Nephron progenitor cell (in vitro differentiated cells): ENCODE measurements at places on chromosomes 5 and 9.

GRCh38 chr5:4523038-4523437, 617.1 kb upstream of the ADAMTS16 start:
- no peak for DNase-seq
- peaks cover 11% of the 10 kb centered on the region for H3K27me3 ChIP-seq
- peaks cover 6% of the 10 kb centered on the region for H3K4me1 ChIP-seq
- H3K27ac ChIP-seq, result no peak overlapping the region
- H3K4me3 ChIP-seq, result no peak overlapping the region

DNA sequence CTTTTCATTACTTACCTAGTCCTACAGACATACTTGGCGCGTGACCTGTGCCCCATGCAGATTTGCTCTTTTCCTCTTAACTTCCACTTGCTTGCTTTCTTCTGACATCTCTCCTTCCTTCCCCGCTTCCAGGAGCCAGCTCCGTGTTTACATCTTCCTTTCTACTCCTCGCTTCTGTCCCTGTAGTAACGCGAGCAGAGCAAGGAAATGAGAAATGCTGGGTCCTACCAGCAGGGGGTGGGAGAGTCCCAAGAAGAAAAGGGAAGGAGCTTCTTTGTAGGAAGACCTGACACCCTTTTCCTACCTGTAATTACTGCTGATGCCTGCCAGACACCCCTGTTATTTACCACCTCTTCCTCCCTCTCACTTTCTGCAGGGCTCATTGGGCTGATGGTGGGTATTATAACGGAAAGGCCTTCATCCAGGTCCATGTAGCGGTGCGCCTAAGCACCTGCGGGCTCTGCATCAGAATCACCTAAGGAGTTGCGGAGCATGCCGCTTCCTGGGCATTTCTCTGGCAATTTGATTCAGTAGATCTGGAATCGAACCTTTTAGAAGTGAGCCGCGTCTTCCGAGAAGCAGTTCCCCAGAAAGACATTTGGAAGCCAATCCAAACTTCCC, 1260.8 kb upstream of the WWC1 start:
- peak; percentile 47 for DNase-seq
- no peak overlapping the region for H3K4me3 ChIP-seq
- H3K27me3 ChIP-seq, result no peaks in the 10 kb centered on the region
- H3K4me1 ChIP-seq, result peaks cover 5% of the 10 kb centered on the region
- H3K36me3 ChIP-seq, result no peaks in the 10 kb centered on the region
- H3K27ac ChIP-seq, result no peak overlapping the region

DNA sequence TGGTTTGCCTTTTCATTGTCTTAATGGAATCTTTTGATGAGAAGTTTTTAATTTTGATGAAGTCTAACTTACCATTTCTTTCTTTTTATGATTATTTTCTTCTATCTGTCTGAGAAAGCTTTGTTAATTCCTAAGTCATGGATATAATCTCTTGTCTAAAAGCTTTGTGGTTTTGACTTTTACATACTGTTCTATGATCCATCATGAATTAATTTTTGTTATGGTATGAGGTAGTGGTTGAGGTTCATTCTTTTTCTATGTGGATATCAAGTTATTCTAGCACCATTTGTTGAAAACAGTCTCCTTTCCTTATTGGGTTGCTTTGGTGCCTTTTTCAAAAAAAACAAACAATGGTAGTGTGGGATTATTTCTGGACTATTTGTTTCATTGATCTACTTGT, 20.4 kb downstream of the FBXO10 start:
- H3K27me3 ChIP-seq, result peaks cover 10% of the 10 kb centered on the region
- no peak for DNase-seq
- H3K36me3 ChIP-seq, result peaks cover 65% of the 10 kb centered on the region
- no peak overlapping the region for H3K4me3 ChIP-seq
- no peak overlapping the region for H3K27ac ChIP-seq

DNA sequence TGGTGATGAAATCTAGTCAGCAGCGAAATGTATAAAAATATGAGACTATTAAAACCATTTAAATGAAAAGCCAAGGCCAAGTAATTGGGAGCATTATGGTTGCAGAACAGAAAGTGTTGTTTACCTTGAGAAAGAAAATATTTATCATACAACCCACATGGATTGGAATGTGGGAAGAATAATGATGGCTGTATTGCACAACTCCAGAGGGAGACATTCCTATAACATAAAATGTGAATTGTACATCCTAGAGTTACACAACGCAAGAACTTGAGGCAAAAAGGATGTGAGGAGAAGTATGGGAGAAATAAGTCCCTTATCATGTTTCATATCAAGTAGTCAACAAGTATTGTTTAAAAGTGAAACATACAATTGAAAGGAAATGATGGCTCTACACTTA, 1014.0 kb upstream of the SEMA6A start:
- H3K27me3 ChIP-seq, result no peaks in the 10 kb centered on the region
- H3K27ac ChIP-seq, result no peak overlapping the region
- no peak overlapping the region for H3K4me3 ChIP-seq

- H3K36me3 ChIP-seq, result no peaks in the 10 kb centered on the region
- DNase-seq, result no peak
- no peak overlapping the region for H3K4me3 ChIP-seq
- no peaks in the 10 kb centered on the region for H3K27me3 ChIP-seq
Observed at GRCh38 chr9:114539701-114540380, 34.6 kb upstream of the WHRN start.

- H3K27me3 ChIP-seq, result peaks cover 15% of the 10 kb centered on the region
- no peak overlapping the region for H3K4me3 ChIP-seq
- no peak for DNase-seq
- H3K27ac ChIP-seq, result no peak overlapping the region
- no peaks in the 10 kb centered on the region for H3K36me3 ChIP-seq
Observed at GRCh38 chr9:131817073-131817472, 77.2 kb upstream of the RAPGEF1 start.

- no peak overlapping the region for H3K27ac ChIP-seq
- no peak overlapping the region for H3K4me3 ChIP-seq
- peaks cover 11% of the 10 kb centered on the region for H3K27me3 ChIP-seq
- DNase-seq, result no peak
- H3K4me1 ChIP-seq, result peaks cover 17% of the 10 kb centered on the region
Observed at GRCh38 chr9:23811633-23812032, 14.4 kb downstream of the ELAVL2 start.

- no peak for DNase-seq
- H3K4me3 ChIP-seq, result no peak overlapping the region
- H3K27me3 ChIP-seq, result peaks cover 13% of the 10 kb centered on the region
- no peak overlapping the region for H3K27ac ChIP-seq
Observed at GRCh38 chr9:135418161-135418560, 61.4 kb upstream of the PPP1R26 start.

DNA sequence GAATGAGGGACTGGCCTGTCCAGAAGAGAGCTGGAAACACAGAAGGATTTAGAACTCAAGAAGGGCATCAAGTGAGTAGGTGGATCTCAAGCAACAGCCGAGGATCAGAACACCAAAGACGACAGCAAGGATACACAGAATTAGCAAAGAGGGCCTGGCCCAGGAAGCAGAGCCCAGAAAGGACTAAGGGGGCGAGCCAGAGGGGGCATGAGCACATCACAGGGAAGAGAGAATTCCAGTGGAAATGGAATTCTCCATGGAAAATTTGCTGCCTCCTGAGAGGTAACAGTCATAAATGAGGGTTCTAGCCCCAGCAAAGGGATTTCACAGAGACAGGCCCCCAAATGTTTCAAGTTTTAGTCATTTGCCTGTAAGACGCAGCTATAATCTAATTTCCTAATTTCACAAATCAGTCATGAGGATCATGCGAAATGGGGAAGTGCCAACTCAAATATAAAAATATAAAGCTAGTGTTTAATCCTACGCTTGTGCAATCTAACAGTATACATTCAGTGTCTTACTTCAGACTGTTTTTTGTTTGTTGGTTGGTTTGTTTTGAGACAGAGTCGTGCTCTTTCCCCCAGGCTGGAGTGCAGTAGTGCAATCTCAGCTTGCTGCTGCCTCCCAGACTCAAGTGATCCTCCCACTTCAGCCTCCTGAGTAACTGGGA, 46.7 kb downstream of the FNBP1 start:
- no peak for DNase-seq
- H3K4me3 ChIP-seq, result no peak overlapping the region
- H3K27me3 ChIP-seq, result peaks cover 4% of the 10 kb centered on the region
- H3K36me3 ChIP-seq, result peaks cover 39% of the 10 kb centered on the region
- H3K27ac ChIP-seq, result peak overlapping the region; percentile 32
- H3K4me1 ChIP-seq, result peaks cover 6% of the 10 kb centered on the region

DNA sequence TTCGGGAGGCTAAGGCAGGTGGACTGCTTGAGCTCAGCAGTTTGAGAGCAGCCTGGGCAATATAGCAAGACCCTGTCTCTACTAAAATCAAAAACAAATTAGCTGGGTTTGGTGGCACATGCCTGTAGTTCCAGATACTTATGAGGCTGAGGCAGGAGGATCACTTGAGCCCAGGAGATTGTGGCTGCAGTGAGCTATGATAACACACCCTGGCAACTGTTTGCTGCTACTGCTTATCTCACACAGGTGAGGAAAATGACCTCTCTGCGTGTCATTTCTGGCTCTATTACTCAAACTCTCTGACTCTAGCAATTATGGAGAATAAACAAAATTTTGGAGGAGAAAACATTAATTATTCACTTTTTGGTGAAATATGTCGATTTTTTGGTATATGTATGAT, 45.3 kb upstream of the TMC1 start:
- H3K27ac ChIP-seq, result no peak overlapping the region
- H3K36me3 ChIP-seq, result peaks cover 6% of the 10 kb centered on the region
- no peak for DNase-seq
- peaks cover 55% of the 10 kb centered on the region for H3K4me1 ChIP-seq

DNA sequence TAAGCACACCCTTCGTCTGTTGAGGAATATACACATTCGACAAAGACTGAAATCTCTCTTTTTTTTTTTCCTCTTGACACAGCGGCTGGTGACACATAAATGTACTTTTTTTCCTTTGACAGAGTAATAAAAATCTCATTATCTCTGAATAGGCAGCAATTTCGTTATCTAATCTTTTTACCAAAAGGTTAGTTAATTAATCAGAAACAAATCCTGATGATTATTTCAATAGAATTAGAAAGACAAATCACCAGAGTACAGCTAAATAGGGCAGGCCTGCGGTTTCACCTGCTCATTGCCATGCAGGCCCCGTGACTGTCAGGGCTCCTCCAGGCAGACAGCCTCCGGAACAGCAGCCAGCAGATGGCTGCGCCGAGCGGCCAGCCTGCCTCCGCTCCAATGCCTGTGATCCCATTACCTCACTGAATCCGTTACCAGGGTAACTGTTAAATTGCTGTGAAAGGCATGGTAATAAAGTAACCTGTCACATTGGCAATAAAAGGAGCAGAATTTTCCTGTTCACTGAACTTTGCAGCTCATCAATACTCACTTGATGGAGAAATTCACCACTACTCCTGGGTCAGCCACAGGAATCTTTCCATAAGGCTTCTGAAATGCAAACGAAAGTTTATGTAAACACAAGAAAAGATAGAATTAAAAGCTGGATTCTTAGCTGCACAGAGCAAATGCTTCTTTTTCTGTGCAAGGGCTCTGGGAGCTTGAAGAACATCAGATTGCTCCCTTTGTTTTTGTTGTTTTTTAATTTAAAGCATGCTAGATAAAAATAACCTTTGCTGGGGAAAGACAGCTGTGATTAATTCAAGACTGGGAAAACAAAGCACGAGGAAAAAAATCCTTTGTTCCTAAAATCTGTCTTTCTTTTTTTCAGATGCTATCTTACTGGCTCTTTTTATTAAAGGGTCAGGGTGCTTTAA, 666.4 kb upstream of the ZNF608 start:
- peaks cover 2% of the 10 kb centered on the region for H3K27me3 ChIP-seq
- H3K4me1 ChIP-seq, result peaks cover 99% of the 10 kb centered on the region
- no peaks in the 10 kb centered on the region for H3K36me3 ChIP-seq
- H3K4me3 ChIP-seq, result peak overlapping the region; percentile 73
- H3K27ac ChIP-seq, result peak overlapping the region; percentile 96

DNA sequence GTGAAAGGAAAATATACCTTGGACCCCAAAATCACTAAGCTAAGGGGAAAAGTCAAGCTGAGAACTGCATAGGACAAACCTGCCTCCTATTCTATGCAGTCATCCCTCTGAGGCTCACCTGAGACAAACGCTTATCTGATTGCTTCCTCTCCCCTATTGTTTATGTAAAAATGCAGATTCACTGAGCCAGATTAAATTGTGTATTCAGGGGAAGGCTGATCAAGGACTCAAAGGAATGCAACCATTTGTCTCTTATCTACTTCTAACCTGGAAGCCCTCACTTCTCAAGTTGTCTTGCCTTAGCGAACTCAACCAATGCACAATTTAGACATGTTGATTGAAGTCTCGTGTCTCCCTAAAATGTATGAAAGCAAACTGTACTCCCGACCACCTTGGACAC, 13.3 kb downstream of the SPARC start:
- H3K27me3 ChIP-seq, result no peaks in the 10 kb centered on the region
- no peak for DNase-seq
- H3K27ac ChIP-seq, result no peak overlapping the region
- H3K4me3 ChIP-seq, result no peak overlapping the region
- peaks cover 68% of the 10 kb centered on the region for H3K4me1 ChIP-seq
- peaks cover 79% of the 10 kb centered on the region for H3K36me3 ChIP-seq

GRCh38 chr5:150860246-150860821, 14.0 kb downstream of the IRGM start:
- DNase-seq, result no peak
- no peaks in the 10 kb centered on the region for H3K36me3 ChIP-seq
- H3K27me3 ChIP-seq, result peaks cover 11% of the 10 kb centered on the region
- H3K4me3 ChIP-seq, result no peak overlapping the region
- no peak overlapping the region for H3K27ac ChIP-seq
- no peaks in the 10 kb centered on the region for H3K4me1 ChIP-seq

DNA sequence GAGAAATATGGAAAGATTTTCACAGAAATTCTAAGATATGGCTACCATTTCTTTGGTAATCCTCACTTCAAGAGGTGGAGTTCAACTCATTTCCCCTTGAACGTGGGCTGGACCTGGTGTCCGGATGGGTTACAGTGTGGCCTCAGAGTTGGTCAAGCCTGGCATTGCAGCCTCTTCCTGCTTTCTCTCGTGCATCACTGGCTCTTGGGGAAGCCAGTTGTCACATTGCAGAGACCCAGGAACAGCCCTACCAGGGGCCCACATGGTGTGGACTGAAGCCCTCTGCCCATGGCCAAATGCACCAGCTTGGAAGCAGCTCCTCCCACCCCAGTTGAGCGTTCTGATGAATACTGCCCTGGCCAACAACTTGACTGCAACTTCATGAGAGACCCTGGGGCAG, 47.7 kb upstream of the FCN1 start:
- DNase-seq, result no peak
- H3K27ac ChIP-seq, result no peak overlapping the region
- no peaks in the 10 kb centered on the region for H3K36me3 ChIP-seq

DNA sequence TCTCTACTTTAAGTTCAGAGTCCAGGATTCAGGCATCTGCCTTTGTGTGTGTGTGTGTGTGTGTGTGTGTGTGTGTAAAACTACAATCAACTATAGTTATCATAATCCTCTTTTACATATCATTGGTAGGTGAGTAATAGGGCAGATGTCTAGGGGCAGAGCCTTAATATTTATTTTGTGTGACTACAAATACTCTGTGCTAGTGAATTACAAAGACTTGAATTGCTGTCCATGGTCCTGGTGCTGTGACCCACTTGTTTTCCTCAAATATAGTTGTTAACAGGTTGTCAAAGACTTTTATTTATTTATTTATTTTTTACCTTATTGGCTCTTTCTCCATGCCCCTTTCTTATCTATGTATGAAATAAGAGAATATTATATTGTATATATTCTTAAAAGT, 196.8 kb downstream of the ANXA1 start:
- H3K4me3 ChIP-seq, result no peak overlapping the region
- peak; percentile 20 for DNase-seq
- H3K36me3 ChIP-seq, result no peaks in the 10 kb centered on the region
- no peak overlapping the region for H3K27ac ChIP-seq
- H3K27me3 ChIP-seq, result no peaks in the 10 kb centered on the region

- no peak overlapping the region for H3K4me3 ChIP-seq
- no peaks in the 10 kb centered on the region for H3K36me3 ChIP-seq
- H3K4me1 ChIP-seq, result peaks cover 30% of the 10 kb centered on the region
- H3K27ac ChIP-seq, result no peak overlapping the region
- H3K27me3 ChIP-seq, result peaks cover 11% of the 10 kb centered on the region
Observed at GRCh38 chr5:139457653-139458306, 4.8 kb downstream of the ECSCR start.
